Bronchus fibroblast of lung (primary cell): ENCODE measurements at places on chromosomes 3 and 15. TPM values are rescaled to one million over a fixed set of nuclear protein-coding genes. Genes with fewer than 3 reads are reported as not detected.

Gene RHOV
- total RNA-seq, result not detected in 2 replicates

Gene TRIM59
- 36.7 and 39.2 TPM in 2 replicates for total RNA-seq

Gene LOXL1
- 112 and 113 TPM in 2 replicates for total RNA-seq

Gene SCAANT1
- total RNA-seq, result not detected in 2 replicates

Gene TUSC7
- not detected in 2 replicates for total RNA-seq

Gene DPPA2
- not detected in 2 replicates for total RNA-seq

Gene TJP1
- 58.0 and 64.7 TPM in 2 replicates for total RNA-seq

Gene STRA6
- total RNA-seq, result 0.17 and 0.30 TPM in 2 replicates

Gene PIF1
- total RNA-seq, result 22.0 and 26.9 TPM in 2 replicates

Gene DYNLT2B
- 19.5 and 20.3 TPM in 2 replicates for total RNA-seq
